ENCODE measurements at places on chromosomes 2 and 18.

GRCh38 chr2:69703189-69703588 is 38.7 kb upstream of the ANXA4 start:
- DNase-seq: no peak

DNA sequence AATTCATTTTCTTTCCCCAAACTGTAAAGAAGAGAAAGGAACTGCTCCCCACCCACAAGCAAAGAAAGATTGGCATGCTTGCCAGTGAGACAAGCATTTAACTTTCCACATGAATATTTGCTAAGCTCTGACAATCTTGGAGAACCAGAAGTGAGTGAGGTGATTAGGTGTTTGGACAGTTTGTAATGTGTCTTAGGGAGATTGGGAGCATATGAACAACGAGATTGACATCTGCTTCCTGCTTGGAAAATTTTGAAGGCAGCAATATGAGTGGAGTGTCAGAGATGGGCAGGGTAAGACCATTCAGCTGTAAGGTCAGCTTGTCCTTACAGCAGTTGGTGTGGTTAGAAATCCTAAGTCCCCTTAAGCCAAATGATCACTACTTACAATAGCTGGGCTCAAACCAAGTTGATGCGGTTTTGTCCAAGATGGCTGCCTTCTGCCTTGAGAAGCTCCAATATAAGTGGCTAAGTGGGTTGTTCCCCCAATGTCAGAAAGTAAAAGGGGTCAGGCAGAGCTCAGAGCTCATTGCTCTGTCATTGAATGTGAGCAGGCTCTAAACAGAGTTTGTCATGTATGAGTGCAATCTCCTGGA is 36.0 kb upstream of the GALNT5 start:
- no peak for DNase-seq

- DNase-seq: no peak
Measured at GRCh38 chr18:12659904-12660605, 2.1 kb upstream of the SPIRE1 start.

- DNase-seq: no peak
Measured at GRCh38 chr2:54946220-54946805, 103.9 kb downstream of the RTN4 start.

GRCh38 chr2:181396256-181397123 is 60.7 kb upstream of the ITGA4 start:
- DNase-seq: no peak

GRCh38 chr2:163135256-163135655 is 296.7 kb upstream of the KCNH7 start:
- DNase-seq: no peak

DNA sequence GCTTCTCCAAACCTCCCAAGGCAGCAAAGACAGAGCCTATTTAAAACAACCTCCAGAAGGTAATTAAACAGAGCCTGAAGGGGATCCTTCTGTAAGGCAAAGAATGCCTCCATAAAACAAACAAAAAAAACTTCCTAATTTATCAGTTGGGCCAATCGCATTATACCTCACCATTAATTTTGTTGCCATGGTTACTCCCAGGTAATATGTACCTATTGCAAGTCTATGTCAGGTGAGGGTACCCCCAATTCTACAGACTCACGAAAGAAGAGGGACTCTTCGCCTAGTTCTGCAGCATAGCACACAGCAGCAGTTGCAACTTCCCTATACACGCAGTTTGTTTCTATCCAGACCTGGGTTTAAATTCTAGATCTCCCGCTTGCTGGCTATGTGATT is 38.8 kb downstream of the SFXN5 start:
- DNase-seq: no peak

GRCh38 chr2:190408538-190409271 is 550 bp downstream of the MFSD6 start:
- peak; percentile 45 for DNase-seq

DNA sequence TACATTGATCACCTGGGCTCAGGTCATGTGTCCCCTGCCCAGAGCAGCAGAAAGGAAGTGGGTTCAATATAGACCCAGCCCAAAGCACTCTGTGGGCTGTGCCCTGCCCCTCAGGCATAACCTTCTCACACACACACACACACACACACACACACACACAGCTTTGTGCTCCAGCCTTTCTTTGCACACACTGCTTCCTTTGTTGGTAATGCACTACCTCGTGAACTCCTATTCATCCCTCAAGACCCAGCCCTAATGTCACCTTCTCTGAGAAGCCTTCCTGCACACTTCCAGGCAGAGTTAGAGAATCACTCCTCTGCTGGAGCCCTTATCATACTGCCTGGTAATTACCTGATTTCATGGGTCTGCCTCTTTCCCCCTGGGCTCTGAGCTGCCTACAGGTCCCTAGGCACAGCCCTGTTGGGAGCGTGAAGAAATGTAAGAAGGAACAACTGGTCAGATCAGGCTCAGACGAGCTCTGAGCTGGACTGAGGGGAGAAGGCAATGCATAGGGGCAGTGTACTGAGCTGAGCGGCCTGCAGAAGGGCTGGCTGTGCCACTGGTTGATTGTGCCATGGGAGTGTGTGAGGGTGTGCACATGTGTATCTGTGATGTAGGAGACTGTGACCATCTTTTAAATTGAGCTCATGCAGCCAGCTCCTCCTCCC is 210.3 kb downstream of the GLI2 start:
- DNase-seq: no peak

DNA sequence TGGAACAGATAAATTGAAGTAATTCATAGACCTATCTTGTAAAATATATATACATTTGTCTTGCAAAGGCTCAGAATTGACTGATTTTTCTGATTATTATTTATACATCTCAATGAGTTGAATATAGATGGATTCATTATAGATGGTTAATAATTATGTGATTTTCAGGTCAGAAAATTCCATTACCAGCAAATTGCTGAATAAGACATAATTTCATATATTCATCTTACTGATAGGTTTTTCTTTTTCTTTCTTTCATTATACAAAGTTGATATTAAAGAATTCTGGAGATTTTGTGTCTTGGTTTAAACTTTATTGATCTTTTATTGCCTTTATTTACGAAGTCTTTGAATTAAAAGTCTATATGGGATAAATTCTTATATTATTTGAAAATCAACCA is 41.6 kb upstream of the SPAG16 start:
- DNase-seq: no peak

DNA sequence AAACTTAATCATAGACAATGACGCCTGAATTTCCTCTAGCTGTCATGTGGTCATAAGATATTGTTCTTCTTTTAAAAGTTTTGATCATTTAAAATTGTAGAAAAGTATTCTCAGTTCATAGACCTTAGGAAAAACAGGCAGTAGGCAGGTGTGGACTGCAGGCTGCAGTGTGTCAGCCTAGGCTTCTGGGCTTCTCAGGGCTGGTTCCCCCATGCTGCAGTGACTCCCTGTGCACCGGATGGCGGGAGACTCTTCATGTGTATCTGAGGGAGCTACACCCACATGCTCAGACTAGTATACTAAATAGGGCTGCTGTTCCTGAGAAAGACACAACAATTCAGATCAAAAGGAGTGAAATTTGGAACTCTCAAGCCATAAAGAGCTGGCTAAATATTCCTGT is 72.4 kb downstream of the PXDN start:
- no peak for DNase-seq

DNA sequence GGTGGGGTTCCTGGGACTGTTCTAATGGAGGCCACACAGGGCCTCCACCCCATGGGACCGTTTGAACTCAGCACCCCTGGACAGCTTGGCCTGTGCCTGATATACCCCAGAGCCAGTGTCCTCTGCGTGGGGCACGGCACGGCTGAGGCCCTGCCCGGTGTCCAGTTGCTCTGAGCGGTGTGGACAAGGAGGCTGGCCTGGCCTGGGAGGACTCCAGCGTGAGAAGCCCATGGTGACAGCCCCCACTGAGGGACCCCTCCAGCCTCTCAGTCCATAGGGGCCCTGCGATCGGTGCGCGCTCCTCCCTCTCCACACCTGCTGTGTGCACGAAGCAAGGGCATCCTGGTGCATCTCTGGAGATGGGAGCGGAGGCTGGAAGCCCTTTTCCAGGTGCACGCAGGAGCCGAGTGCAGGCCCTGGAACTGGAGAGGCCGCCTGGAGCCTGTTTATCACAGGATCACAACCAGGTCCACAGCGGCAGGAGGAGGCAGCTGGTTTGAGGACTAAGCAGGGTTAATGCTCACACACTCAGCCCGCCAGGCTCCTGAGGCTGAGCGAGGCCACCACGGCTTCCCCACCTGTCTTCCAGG is 120.2 kb downstream of the PTGR3 start:
- DNase-seq: no peak

GRCh38 chr2:219289537-219290361 is 10.6 kb downstream of the DNAJB2 start:
- no peak for DNase-seq

GRCh38 chr18:57084331-57085271 is 62.3 kb upstream of the BOD1L2 start:
- no peak for DNase-seq

Data from stimulated activated CD4-positive, alpha-beta T cell treated with anti-CD3 and anti-CD28 coated beads, TNF-alpha, amount 100 ng/mL, for 24 hours (primary cell).